ENCODE measurements at places on chromosomes 5 and 9.

DNA sequence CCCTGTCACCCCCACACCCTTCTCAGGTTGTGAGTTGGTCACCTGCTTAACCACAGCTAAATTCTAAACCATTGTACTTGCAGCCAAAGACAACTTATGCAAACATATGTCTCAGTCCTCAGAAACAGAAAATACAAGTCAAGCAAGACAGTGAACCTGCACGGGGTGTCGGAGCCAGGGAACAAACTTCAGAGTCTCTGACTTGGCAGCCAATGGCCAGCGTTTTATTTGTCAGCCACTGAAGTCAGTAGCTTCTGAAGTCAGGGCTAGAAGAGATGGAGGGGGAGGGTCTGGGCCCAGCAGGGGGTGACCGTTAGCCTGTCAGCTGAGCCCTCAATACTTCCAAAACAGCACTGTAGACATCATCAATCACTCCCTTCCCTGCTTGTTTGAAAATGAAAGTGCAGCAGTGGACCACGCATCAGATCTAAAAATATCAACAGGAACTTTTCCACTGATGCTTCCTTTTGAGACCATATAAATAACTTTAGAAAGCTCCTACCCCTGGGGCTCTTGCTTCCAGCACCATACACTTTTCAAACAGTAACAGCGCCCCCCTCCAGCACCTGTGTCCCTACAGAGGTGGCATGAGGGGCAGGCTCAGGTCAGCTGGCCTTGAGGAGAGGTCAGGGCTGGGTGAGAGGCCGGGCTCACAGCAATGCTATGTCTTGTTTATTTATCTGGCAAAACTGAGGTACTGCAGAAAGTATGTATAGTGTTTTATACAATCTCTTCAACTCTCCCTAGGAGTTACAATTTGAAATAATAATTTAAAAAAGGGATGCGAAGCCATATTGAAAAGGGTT lies 142.5 kb downstream of the ACER2 start:
- DNase-seq = no peak

- no peak for DNase-seq
Measured at GRCh38 chr5:17604951-17605350, 968 bp downstream of the TAF11L11 start.

DNA sequence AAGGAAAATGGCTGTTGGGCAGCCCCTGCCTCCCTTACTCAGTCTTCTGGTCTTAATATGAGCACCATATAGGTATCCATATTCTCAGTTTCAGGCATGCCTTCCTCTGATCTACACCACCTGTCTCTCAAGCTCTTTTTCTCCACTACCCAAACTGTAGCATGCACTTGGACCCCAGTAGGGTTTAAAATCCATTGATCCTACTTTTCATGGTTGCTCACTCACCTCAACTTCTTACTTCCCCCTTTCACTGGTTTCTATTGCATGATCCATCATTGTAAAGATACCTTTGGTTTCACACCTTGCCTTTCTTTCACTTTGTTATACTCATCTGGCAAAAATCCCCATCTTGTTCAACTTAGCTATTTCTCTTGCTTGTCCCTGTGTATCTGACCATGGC lies 159.4 kb downstream of the KDM4C start:
- DNase-seq = no peak

GRCh38 chr5:32092938-32093812 lies 80.9 kb downstream of the GOLPH3 start:
- DNase-seq = peak; percentile 70

GRCh38 chr9:127520941-127521918 lies 69.9 kb downstream of the LRSAM1 start:
- DNase-seq = no peak

GRCh38 chr5:142896325-142897007 lies 126.3 kb downstream of the ARHGAP26 start:
- no peak for DNase-seq

GRCh38 chr9:107340920-107341632 lies 58.0 kb downstream of the RAD23B start:
- peak; percentile 55 for DNase-seq

DNA sequence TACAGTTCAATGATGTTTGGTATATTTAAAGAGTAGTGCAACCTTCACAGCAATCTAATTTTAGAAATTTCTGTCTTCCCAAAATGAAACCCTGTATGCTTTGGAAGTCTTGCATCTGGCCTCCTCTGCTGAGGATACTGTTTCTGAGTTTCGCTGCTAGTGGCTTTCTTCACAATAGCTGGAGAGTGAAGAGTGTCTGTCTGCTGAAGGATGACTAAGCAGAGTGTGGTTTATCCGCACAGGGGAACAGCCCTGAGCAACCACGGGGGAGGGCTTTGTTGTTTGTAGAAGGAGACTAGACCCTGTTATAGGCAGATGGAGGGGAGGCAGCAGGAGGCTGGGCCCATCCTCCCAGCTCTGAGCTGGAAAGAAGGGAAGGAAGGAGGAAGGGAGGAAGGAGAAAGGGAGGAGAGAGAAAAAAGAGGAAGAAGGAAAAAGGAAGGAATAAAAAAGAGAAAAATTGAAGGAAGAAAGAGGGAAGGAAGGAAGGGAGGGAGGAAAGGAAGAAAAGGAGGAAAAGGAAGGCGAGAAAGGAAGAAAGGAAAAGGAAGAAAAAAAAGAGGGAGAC lies 10.5 kb upstream of the IRX2 start:
- no peak for DNase-seq

DNA sequence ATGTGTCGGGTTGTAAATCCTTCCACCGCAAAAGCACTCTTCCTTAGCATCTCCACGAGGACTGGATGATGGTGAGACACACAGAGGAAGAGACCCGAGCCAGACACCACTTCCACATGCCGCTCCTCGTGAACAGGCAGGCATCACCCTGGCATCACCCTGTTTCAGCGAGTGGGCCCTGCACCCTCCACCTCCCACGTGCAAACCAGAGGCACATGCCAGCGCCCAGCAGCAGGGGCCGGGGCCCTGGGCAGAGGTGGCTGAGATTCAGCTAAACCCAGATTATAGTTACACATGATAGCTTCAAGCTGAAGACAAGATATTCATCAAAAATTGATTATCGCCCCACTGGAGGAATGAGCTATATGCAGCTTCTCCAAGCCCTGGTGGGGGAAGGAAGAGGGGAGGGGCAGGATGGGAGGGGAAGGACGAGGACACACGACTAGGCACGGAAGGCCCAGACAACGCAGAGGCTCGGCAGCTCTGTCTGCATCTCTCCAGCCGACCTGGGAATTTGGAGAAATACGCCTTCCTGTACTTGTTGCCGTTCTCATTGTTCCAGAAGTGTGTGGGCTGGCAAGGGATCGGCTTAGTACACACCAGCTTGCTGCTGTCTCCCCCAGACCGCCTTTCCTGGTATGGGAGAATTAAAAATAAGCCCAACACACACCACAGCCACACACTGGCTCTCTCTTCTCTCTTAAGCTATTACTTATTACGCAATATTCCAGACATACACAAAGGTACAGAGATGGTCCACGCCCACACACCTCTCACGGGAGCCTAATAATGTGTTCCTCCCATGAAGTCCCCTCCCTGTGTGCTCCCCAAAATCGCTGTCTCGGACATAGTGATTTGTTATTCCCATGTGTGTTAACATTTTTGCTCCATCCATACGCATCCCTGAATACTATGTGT lies 50.4 kb upstream of the ZNF354A start:
- no peak for DNase-seq

- DNase-seq = no peak
Measured at GRCh38 chr9:112496074-112496722, 9.6 kb downstream of the KIAA1958 start.
